ENCODE measurements at places on chromosomes 7 and 10. TPM values are rescaled to one million over a fixed set of nuclear protein-coding genes. Genes with fewer than 3 reads are reported as not detected.

DNA sequence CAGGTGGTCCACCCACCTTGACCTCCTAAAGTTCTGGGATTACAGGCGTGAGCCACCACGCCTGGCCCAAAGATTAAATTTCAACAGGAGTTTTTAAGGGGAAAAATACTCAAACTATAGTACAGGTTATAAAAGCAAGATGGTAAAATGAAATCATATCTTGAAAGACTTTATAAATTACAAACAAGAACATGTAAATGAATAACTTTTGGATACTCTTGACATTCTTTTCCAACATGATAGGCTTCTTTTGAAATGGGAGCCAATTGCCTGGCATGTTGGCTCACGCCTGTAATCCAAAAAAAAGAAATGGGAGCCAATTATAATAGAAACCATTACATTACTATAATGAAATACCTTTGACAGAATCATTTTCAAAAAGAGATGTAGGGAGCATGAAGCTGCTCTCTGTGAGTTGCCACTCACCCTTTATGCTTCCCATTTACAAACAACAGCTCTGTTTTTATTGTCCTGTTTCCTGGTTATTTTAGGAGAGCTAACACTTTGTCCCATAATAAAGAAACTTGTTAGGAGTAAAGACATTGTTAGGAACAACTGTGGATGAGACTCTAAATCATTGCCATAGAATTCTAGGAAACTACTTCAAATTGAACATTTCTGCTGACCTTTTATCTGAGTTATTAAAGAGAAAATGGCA lies 24.6 kb upstream of the MCU start:
- H3K27ac ChIP-seq, result no peak overlapping the region
- DNase-seq, result no peak
- no peaks in the 10 kb centered on the region for H3K36me3 ChIP-seq
- H3K4me3 ChIP-seq, result no peak overlapping the region
- H3K4me1 ChIP-seq, result no peaks in the 10 kb centered on the region

- no peak for DNase-seq
- H3K27ac ChIP-seq, result no peak overlapping the region
- no peaks in the 10 kb centered on the region for H3K36me3 ChIP-seq
- H3K4me3 ChIP-seq, result no peak overlapping the region
Measured at GRCh38 chr7:101784292-101785127, 32.9 kb upstream of the CUX1 start.

GRCh38 chr10:60456053-60456452 lies 66.4 kb upstream of the ANK3 start:
- no peaks in the 10 kb centered on the region for H3K36me3 ChIP-seq
- no peak for DNase-seq
- H3K4me3 ChIP-seq, result no peak overlapping the region
- H3K4me1 ChIP-seq, result no peaks in the 10 kb centered on the region

GRCh38 chr7:147276106-147276505 lies 1159.5 kb downstream of the CNTNAP2 start:
- DNase-seq, result no peak
- H3K36me3 ChIP-seq, result no peaks in the 10 kb centered on the region
- H3K4me3 ChIP-seq, result no peak overlapping the region
- no peak overlapping the region for H3K27ac ChIP-seq
- no peaks in the 10 kb centered on the region for H3K27me3 ChIP-seq

GRCh38 chr10:47233631-47234030 lies 66.4 kb upstream of the GDF10 start:
- H3K27ac ChIP-seq, result no peak overlapping the region
- no peak for DNase-seq
- no peak overlapping the region for H3K4me3 ChIP-seq
- H3K4me1 ChIP-seq, result peaks cover 7% of the 10 kb centered on the region
- no peaks in the 10 kb centered on the region for H3K27me3 ChIP-seq

- H3K27me3 ChIP-seq, result no peaks in the 10 kb centered on the region
- no peaks in the 10 kb centered on the region for H3K4me1 ChIP-seq
- DNase-seq, result no peak
- no peak overlapping the region for H3K4me3 ChIP-seq
- H3K36me3 ChIP-seq, result no peaks in the 10 kb centered on the region
- no peak overlapping the region for H3K27ac ChIP-seq
Measured at GRCh38 chr7:5266191-5267028, 16.3 kb upstream of the SLC29A4 start.

- H3K4me3 ChIP-seq, result no peak overlapping the region
- no peaks in the 10 kb centered on the region for H3K4me1 ChIP-seq
- no peak for DNase-seq
- no peak overlapping the region for H3K27ac ChIP-seq
Measured at GRCh38 chr10:131694781-131695495, 205.9 kb upstream of the PPP2R2D start.

- DNase-seq, result no peak
- H3K4me1 ChIP-seq, result no peaks in the 10 kb centered on the region
- no peaks in the 10 kb centered on the region for H3K27me3 ChIP-seq
- H3K4me3 ChIP-seq, result no peak overlapping the region
Measured at GRCh38 chr10:125087191-125087896, 73.0 kb downstream of the CTBP2 start.

DNA sequence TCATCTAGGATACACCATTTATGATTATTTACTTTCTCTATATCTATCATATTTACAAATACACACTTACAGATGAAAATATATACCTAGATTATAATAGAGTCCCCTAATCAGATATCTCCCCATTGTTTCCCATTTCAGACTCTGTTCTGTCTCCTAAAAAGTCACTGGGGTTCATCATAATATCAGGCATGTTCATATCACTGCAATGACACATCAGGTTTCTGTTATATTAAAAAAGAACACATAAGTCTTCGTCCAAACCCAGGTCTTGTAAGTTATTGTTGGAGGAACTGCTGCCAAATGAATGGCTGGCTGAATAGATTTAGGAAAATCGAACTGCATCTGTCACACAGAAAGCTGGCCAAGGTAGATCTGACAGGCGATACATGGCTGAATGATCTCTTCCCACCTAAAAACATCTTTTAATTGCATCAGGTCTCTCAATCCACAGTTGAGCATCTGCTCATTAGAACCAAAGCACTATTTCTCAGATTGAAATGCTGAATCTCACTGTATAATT lies 178.7 kb downstream of the CACNA2D1 start:
- H3K4me3 ChIP-seq, result no peak overlapping the region
- H3K36me3 ChIP-seq, result no peaks in the 10 kb centered on the region
- H3K27ac ChIP-seq, result no peak overlapping the region
- DNase-seq, result no peak
- H3K27me3 ChIP-seq, result no peaks in the 10 kb centered on the region
- H3K4me1 ChIP-seq, result no peaks in the 10 kb centered on the region

- H3K36me3 ChIP-seq, result no peaks in the 10 kb centered on the region
- no peaks in the 10 kb centered on the region for H3K27me3 ChIP-seq
- H3K27ac ChIP-seq, result no peak overlapping the region
- DNase-seq, result no peak
- H3K4me3 ChIP-seq, result no peak overlapping the region
Measured at GRCh38 chr10:122931088-122931906, 20.9 kb downstream of the FAM24A start.

GRCh38 chr10:59903871-59904270 lies 2.5 kb downstream of the CCDC6 start:
- H3K27ac ChIP-seq, result no peak overlapping the region
- H3K4me1 ChIP-seq, result peaks cover 42% of the 10 kb centered on the region
- no peak for DNase-seq
- H3K36me3 ChIP-seq, result peaks cover 6% of the 10 kb centered on the region
- H3K27me3 ChIP-seq, result no peaks in the 10 kb centered on the region

DNA sequence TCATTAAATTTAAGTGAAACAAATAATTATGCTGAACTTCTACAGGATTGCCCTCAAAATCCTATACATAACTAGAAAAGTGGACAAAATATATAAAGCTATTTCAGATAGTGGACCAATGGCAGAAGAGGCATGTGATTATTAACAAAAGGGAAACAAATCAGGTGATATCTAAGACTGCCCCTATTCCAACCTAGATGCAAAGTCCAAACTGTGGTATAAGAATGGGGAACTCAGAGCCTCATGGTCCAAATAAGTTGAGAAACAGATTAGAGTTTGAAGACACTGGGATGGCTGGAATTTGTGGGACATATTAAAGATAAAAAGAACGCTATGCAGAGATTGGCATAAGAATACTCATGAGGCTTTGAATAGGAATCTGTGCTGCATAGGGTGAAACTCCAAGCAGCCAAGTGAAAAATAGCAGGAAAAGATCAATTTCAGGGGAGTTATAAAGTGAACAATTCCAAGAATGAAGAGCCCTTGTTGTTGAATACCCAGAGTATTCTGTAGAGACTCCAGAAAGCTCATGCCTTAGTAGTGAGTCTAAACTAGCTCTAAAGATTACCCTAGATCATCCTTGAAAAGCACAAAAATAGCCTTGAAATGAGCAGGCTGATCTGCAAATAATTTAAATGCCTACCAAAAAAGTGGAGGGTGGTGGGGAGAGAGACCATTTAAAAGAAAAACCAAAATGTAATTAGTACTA lies 152.4 kb downstream of the IMMP2L start:
- DNase-seq, result no peak
- no peak overlapping the region for H3K27ac ChIP-seq
- no peaks in the 10 kb centered on the region for H3K27me3 ChIP-seq
- no peak overlapping the region for H3K4me3 ChIP-seq

GRCh38 chr7:140640060-140640637 lies 464 bp downstream of the DENND2A start:
- no peak overlapping the region for H3K27ac ChIP-seq
- H3K27me3 ChIP-seq, result peaks cover 82% of the 10 kb centered on the region
- H3K4me1 ChIP-seq, result no peaks in the 10 kb centered on the region
- H3K4me3 ChIP-seq, result peak overlapping the region; percentile 28
- no peak for DNase-seq

GRCh38 chr10:1408651-1409367 lies 328.5 kb downstream of the ADARB2 start:
- peaks cover 56% of the 10 kb centered on the region for H3K27me3 ChIP-seq
- no peak for DNase-seq
- no peak overlapping the region for H3K27ac ChIP-seq
- H3K36me3 ChIP-seq, result no peaks in the 10 kb centered on the region
- no peak overlapping the region for H3K4me3 ChIP-seq

- peaks cover 20% of the 10 kb centered on the region for H3K4me1 ChIP-seq
- H3K27ac ChIP-seq, result no peak overlapping the region
- no peak overlapping the region for H3K4me3 ChIP-seq
Measured at GRCh38 chr7:98872328-98872924, 2.6 kb upstream of the TMEM130 start.

DNA sequence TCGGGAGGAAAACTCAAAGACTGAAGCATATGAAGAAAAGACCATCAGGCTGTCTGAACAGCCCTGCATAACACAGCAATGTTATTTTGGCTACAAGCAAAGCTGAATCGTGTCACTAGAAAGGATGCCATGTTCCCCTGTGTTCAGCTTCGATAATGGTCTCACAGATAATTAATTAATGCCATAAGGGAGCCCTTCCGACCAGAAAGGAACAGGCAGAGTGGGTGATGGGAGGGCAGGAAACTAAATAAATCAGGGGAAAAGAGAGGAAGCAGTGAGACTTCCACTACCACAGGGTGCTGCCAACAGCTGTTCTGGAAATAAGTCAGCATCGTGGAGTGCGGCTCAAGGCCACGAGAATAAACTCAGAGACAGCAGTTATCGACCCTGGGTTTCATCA lies 3.2 kb downstream of the PTPRN2 start:
- no peak for DNase-seq
- H3K4me1 ChIP-seq, result peaks cover 20% of the 10 kb centered on the region
- H3K4me3 ChIP-seq, result no peak overlapping the region

GRCh38 chr10:102696736-102697135 lies 17.5 kb downstream of the ARL3 start:
- no peak overlapping the region for H3K27ac ChIP-seq
- H3K36me3 ChIP-seq, result no peaks in the 10 kb centered on the region
- H3K4me3 ChIP-seq, result no peak overlapping the region

DNA sequence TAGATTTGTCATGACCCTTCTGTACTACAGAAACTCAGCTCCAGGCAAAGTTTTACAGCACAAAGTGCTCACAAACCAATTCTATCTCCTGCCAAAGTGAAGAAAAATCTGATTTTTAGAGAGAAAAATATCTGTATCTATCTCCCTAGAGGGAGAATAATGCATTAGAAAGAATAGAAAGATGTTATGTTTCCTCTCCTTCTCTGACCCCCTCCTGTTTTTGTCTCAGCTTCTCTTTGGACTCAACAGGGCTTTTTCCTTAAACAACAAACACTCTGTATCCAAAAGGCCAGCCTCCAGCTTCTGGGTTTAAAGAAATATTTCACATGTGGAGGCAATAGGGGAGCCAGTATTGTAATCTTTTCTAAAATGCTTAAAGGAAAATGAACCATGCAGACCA lies 627.4 kb downstream of the REEP3 start:
- no peak overlapping the region for H3K4me3 ChIP-seq
- no peak overlapping the region for H3K27ac ChIP-seq
- no peaks in the 10 kb centered on the region for H3K36me3 ChIP-seq
- no peaks in the 10 kb centered on the region for H3K4me1 ChIP-seq

- no peaks in the 10 kb centered on the region for H3K36me3 ChIP-seq
- DNase-seq, result no peak
- no peak overlapping the region for H3K4me3 ChIP-seq
- peaks cover 18% of the 10 kb centered on the region for H3K27me3 ChIP-seq
Measured at GRCh38 chr10:130049987-130050386, 60.6 kb downstream of the C10orf143 start.

Gene PAPOLB
- total RNA-seq, result not detected

Gene TFR2
- 6.7 TPM for total RNA-seq

Gene ANK3
- total RNA-seq, result 43.0 TPM

Gene VWC2
- not detected for total RNA-seq

Gene OPN1SW
- total RNA-seq, result not detected

Gene AKR1E2
- 3.7 TPM for total RNA-seq

Gene GBX1
- not detected for total RNA-seq

Gene CCDC71L
- total RNA-seq, result 19.8 TPM

Gene RBM48
- 37.1 TPM for total RNA-seq

Gene SGCE
- total RNA-seq, result 1.9 TPM

Gene TFPI2
- total RNA-seq, result 0.23 TPM

Gene COL1A2
- total RNA-seq, result 4.7 TPM

Data from T-cell (primary cell).